CD4-positive, CD25-positive, alpha-beta regulatory T cell (primary cell): ENCODE measurements at places on chromosomes 12 and 14.

- H3K4me1 ChIP-seq: no peaks in the 10 kb centered on the region
- H3K4me3 ChIP-seq: no peak overlapping the region
- H3K27ac ChIP-seq: no peak overlapping the region
- no peak for DNase-seq
- H3K27me3 ChIP-seq: no peaks in the 10 kb centered on the region
These were observed 21.3 kb downstream of the TMEM120B start for GRCh38 chr12:121733849-121734248.

GRCh38 chr12:77256956-77257355, 191.6 kb upstream of the E2F7 start:
- H3K4me3 ChIP-seq: no peak overlapping the region
- H3K27me3 ChIP-seq: no peaks in the 10 kb centered on the region
- H3K27ac ChIP-seq: no peak overlapping the region
- no peaks in the 10 kb centered on the region for H3K4me1 ChIP-seq

DNA sequence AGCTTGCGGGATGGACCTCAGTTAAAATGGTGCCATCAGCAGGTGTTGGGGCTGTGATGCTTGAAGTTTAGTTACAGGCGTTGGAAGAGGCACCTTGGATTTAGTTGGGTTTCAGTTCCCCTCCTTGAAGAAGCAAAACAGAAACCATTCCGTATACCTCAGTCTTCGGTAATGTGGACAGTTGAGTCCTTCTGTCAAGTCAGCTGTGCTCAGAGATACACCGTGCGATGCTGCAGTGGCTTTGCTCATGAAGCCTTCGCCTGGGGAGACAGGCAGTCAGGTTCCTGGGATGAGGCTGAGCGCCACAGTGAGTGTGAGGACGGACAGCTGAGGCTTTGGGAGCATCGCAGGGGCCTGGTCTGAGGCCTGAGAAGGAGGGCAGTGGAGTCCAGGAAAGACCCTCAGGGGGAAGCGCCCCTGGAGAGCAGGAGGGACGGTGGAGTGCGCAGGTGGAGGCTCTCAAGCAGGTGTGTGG, 7.4 kb downstream of the RAN start:
- H3K4me1 ChIP-seq: peaks cover 10% of the 10 kb centered on the region
- no peak for DNase-seq
- no peaks in the 10 kb centered on the region for H3K27me3 ChIP-seq
- no peak overlapping the region for H3K27ac ChIP-seq
- no peak overlapping the region for H3K4me3 ChIP-seq

DNA sequence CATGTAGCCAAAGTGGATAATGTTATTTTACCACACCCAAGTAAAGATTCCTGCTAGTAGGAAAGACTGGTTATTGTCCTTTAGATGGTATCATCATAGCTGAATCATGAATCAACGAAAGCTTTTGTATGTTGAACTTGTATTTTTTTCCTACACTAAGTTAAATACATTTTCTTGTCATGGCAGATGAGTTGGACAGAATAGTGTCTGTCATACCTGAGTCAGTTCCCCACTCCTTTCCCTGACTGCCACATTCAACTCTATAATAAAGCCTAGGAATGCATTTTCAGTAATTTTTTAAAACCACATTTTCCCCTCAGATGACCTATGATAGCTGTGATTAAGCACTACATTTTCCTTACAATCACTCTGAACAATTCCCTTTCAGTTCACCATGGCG, 9.3 kb upstream of the PTHLH start:
- no peaks in the 10 kb centered on the region for H3K4me1 ChIP-seq
- no peak overlapping the region for H3K4me3 ChIP-seq
- H3K27ac ChIP-seq: no peak overlapping the region
- no peaks in the 10 kb centered on the region for H3K36me3 ChIP-seq
- no peak for DNase-seq

DNA sequence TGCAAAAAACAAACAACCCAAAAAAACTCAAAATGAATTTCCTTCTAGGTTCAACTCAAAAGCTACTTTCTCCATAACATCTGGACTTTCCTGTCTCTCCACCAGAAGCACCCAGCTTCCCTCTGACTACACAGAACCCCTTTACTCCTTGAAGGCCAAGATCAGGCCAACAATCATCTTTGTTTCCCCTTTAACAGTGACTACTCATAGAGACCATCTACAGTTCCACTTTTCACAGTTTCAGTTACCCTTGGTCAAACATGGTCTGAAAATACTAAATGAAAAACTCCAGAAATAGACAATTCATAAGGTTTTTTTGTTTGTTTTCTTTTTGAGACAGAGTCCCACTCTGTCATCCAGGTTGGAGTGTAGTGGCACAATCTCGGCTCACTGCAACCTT, 11.8 kb downstream of the GCH1 start:
- DNase-seq: no peak
- H3K36me3 ChIP-seq: peaks cover 3% of the 10 kb centered on the region
- H3K4me1 ChIP-seq: peaks cover 19% of the 10 kb centered on the region
- H3K27ac ChIP-seq: no peak overlapping the region
- H3K4me3 ChIP-seq: no peak overlapping the region

- peak within 1 kb of the TSS; percentile 84 for H3K27ac ChIP-seq
- no peaks in the 10 kb centered on the region for H3K36me3 ChIP-seq
- peak; percentile 41 for DNase-seq
- H3K27me3 ChIP-seq: no peaks in the 10 kb centered on the region
- peak within 1 kb of the TSS; percentile 96 for H3K4me3 ChIP-seq
These were observed at the start of gene CD4 for GRCh38 chr12:6788972-6789924. Gene CD4, plus strand, starts transcription at chr12:6789528. Its CDS starts 10,611 bp downstream, at chr12:6800139.

DNA sequence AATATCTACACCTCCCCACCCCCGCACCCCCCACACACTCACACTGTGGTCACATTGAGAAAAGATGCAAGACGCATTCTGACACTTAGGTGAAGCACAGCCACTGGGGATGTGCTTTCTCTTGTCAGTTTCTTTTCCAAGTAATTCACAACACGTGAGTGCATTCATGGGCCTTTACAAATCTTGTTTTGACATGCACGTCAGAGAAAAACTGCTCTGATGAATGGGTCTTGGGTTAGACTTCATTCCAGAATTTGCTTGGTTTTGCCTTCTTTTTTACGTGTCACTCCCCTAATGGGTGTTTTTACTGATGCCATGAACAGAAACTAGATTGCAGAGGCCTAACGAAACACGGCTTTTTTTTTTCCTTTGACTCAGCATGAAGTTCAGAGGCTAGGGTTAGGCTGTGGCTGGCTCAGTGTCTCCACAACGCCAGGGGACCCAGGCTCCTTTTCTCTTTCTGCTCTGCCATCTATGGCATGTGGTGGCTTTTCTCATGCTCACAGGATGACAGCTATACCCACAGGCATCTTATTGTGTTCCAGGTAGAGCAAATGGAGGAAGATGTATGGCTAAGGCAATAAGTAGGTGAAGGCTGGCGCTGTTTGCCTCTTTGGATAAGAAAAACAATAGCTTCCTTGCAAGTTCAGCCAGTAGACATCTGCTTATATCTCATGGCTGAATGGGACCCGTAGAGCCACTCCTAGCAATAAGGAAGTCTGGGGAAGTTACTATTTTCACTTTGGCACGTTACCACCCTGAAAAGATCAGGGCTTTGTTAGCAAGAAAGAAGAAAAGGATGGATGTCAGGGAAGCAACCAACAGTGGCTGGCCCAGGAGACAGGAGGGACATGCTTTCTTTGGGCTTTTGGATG, 253.3 kb downstream of the SLC15A4 start:
- H3K4me3 ChIP-seq: no peak overlapping the region
- no peaks in the 10 kb centered on the region for H3K36me3 ChIP-seq
- DNase-seq: peak; percentile 8
- no peak overlapping the region for H3K27ac ChIP-seq

- H3K4me3 ChIP-seq: no peak overlapping the region
- H3K36me3 ChIP-seq: peaks cover 20% of the 10 kb centered on the region
- H3K27ac ChIP-seq: no peak overlapping the region
- peaks cover 6% of the 10 kb centered on the region for H3K4me1 ChIP-seq
These were observed 256.7 kb downstream of the ITPR2 start for GRCh38 chr12:26576266-26576665.

- no peak overlapping the region for H3K27ac ChIP-seq
- no peak overlapping the region for H3K4me3 ChIP-seq
- peaks cover 44% of the 10 kb centered on the region for H3K36me3 ChIP-seq
- no peak for DNase-seq
These were observed 8.4 kb upstream of the SYCP3 start for GRCh38 chr12:101747697-101748096.

GRCh38 chr12:41064411-41064810, 123.7 kb upstream of the PDZRN4 start:
- H3K27me3 ChIP-seq: no peaks in the 10 kb centered on the region
- no peak overlapping the region for H3K4me3 ChIP-seq
- DNase-seq: no peak
- no peaks in the 10 kb centered on the region for H3K4me1 ChIP-seq

GRCh38 chr14:100841066-100841760, 15.3 kb downstream of the MEG3 start:
- H3K4me3 ChIP-seq: no peak overlapping the region
- H3K27ac ChIP-seq: no peak overlapping the region
- H3K27me3 ChIP-seq: no peaks in the 10 kb centered on the region
- no peak for DNase-seq
- H3K36me3 ChIP-seq: no peaks in the 10 kb centered on the region

GRCh38 chr12:64522807-64523206, 70.9 kb downstream of the TBK1 start:
- DNase-seq: no peak
- H3K4me1 ChIP-seq: no peaks in the 10 kb centered on the region
- H3K27ac ChIP-seq: no peak overlapping the region
- H3K4me3 ChIP-seq: no peak overlapping the region

DNA sequence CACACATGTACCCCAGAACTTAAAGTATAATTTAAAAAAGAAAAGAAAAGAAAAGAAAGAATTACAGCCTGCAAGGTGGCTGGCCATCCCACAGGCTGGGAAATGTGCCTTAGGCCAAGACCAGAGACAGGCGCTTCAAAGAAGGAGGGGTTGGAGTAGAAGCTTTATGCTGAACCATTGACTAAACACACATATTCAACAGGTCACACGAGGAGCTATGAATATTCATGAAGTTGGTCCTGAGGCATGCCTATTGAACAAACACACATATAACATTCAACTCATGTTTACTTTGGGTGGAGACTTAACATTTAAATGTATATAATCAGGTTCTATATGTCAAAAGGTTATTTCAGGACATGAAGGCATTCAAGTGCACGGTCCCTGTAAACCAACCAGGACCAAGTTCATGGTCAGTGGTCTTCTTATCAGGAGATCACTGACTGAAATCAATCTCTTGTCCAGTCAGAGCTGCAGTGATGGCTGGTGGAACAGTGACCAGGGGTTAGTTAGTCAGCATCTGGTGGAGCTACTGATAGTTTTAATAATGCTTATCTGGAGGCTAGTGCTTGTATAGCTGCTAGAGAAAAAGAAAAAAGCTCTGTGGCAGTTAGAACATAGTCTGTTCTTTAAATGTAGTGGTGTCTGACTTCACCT, 35.6 kb upstream of the ITPR2 start:
- H3K36me3 ChIP-seq: no peaks in the 10 kb centered on the region
- no peaks in the 10 kb centered on the region for H3K4me1 ChIP-seq
- no peak overlapping the region for H3K27ac ChIP-seq
- H3K27me3 ChIP-seq: peaks cover 5% of the 10 kb centered on the region
- no peak for DNase-seq
- no peak overlapping the region for H3K4me3 ChIP-seq

DNA sequence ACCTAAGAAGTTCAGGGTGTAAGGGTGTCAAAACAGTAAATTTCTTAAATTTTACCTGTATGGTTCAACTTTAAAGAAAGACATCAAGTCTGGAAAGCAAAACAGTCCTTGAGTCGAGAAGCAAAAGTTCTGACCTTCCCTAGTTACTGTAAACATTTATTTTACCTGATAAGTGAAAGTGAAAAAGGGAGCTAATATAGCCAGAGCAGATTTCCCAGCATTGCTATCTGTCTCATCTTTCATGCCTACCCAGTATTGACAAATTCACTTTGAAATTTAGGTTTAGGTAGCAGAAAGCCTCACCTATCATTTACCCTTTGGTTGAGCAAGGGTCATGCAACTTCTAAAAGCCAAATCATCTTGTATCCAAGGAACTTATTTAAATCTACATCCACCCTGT, 24.5 kb downstream of the SLC38A4 start:
- H3K36me3 ChIP-seq: no peaks in the 10 kb centered on the region
- H3K4me3 ChIP-seq: no peak overlapping the region
- no peak for DNase-seq
- H3K27ac ChIP-seq: no peak overlapping the region

- DNase-seq: no peak
- no peak overlapping the region for H3K27ac ChIP-seq
- H3K36me3 ChIP-seq: peaks cover 57% of the 10 kb centered on the region
- H3K4me1 ChIP-seq: peaks cover 7% of the 10 kb centered on the region
- H3K4me3 ChIP-seq: no peak overlapping the region
These were observed 986 bp downstream of the TSSK4 start for GRCh38 chr14:24206260-24207103.

DNA sequence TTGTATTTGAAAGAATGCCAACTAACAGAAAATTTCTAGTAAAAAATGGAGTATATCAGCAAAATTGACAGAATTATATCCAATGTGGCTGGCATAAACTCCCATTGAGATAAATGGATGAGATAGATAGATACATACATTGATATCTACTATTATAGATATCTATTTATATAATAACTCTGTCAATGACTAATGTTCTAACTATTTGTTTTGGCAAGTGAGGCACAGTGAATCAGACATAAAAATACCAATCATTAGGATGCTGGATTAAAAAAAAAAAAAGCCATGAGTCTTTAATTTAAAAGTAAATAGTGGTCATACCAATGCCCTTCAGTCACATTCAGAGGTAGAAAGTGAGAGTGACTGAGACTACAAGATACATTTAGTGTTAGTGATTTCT, 33.7 kb upstream of the GLIPR1 start:
- H3K36me3 ChIP-seq: no peaks in the 10 kb centered on the region
- no peaks in the 10 kb centered on the region for H3K4me1 ChIP-seq
- H3K27me3 ChIP-seq: peaks cover 3% of the 10 kb centered on the region
- DNase-seq: no peak

DNA sequence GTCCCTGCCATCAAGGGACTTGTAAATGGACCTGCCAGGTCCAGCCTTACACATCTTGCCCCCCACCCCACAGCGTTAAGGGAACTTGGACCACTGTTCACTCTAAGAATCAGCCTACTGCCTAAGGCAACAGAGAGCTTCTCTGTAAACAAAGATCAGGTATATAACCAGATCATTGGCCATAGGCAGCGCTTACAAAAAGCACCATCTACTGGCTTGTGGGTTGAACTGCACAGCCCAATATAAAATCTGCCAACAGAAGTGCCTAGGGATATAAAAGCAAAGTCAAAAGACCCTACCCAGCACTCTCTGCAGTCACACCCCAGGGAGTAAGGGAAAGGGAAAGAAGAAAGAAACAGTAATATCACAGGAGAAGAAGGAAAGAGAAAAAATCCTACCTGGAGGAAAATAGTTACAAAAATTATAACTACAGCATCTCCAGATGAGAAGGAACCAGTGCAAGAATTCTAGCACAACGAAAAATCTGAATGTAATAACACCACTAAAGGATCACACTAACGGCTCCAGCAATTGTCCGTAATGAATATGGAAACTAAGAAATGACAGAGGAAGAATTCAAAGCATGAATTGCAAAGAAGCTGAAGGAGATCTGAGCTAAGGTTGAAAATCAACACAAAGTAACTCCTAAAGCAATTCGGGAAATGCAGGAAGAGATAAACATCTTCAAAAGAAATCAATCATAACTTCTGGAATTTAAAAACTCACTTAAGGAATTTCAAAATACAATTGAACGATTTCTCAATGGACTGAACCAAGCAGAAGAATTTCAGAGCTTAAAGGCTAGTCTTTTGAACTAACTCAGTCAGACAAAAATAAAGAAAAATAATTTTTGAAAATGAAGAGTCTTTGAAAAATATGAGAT, 95.2 kb upstream of the PCED1B start:
- no peaks in the 10 kb centered on the region for H3K36me3 ChIP-seq
- no peaks in the 10 kb centered on the region for H3K4me1 ChIP-seq
- no peak overlapping the region for H3K27ac ChIP-seq
- no peak overlapping the region for H3K4me3 ChIP-seq
